ENCODE measurements at places on chromosomes 1 and 21.

DNA sequence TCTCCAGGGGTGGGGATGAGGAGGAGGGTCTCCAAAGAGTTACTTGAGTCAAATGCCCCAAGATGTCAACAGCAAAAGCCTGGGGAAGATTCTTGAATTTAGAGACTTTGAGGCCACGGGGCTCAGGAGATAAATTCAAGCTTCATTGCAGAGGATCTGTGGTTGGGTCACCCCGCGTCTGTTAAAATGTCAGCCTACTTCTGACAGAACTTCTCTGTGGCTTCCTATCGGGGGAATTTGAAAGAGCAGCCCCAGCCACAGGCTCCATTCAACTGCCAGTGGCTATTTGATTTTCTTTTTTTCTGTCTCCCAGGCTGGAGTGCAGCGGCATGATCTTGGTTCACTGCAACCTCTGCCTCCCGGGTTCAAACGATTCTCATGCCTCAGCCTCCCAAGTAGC lies 62.5 kb upstream of the EFHD2 start:
- no peak for DNase-seq

- DNase-seq, result no peak
Observed at GRCh38 chr1:12339396-12339795, 109.6 kb downstream of the VPS13D start.

GRCh38 chr1:229363723-229364122 lies 20.9 kb upstream of the CCSAP start:
- no peak for DNase-seq

- no peak for DNase-seq
Observed at GRCh38 chr1:60129911-60130310, 56.3 kb upstream of the C1orf87 start.

- no peak for DNase-seq
Observed at GRCh38 chr1:22366346-22366745, 85.3 kb upstream of the ZBTB40 start.

GRCh38 chr21:19490481-19490880 lies 1086.9 kb upstream of the TMPRSS15 start:
- DNase-seq, result no peak

- DNase-seq, result no peak
Observed at GRCh38 chr1:151585622-151586021, 26.2 kb upstream of the SNX27 start.

DNA sequence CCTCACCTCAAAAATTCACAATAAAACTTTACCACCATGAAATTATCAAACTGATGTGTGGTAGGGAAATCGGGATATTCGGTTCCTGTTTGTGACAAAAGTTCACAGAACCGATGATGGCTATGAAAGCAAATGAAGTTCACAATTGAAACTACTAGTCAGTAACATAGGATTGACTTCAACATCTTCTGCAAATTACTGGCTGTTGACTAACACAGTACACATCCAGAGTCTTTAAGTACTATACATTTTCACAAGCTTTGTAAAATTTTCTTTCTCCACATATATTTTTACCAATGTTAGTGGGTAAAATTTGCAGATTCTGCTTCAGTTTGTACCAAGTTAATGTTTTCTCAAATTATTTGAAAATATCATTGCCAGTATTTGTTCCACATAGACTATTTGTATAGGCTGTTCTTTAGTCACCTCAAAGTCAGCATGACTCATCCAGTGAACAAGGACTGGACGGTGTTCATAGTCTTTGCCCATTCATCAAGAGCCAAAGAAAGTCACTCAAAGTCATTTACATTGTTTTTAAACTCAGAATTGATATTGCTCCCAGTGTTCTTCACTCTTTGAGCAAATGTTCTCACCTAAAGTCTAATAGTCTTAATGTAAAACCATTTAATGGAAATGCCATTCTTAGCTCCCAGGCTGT lies 213.4 kb downstream of the USP25 start:
- DNase-seq, result no peak

GRCh38 chr1:94614996-94615395 lies 73.4 kb upstream of the F3 start:
- DNase-seq, result no peak

GRCh38 chr1:6198646-6199297 lies 623 bp downstream of the RPL22 start:
- DNase-seq, result peak; percentile 44
